ENCODE measurements at places on chromosomes 12 and 14.

GRCh38 chr14:83744891-83745290 lies 1785.1 kb upstream of the FLRT2 start:
- no peak for DNase-seq

- DNase-seq = no peak
Measured at GRCh38 chr12:116603546-116604177, 44.5 kb downstream of the MAP1LC3B2 start.

DNA sequence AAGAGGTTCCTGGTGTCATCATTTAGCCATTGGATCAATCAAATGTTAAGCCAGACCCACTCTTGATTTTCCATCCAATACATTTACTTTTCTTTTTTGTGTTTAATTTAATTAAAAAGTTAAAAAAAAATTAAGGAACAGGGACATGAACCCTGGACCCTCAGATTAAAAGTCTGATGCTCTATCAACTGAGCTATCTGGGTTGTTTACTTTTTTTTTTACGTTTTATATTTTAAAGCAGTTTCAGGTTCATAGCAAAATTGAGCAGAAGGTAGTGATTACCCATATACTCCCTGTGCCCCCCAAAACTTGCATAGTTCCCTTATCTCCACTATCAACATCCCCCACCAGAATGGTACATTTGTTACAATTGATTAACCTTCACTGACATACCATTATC lies 3.0 kb upstream of the ACOT4 start:
- DNase-seq = no peak

GRCh38 chr14:83894568-83894967 lies 1635.4 kb upstream of the FLRT2 start:
- no peak for DNase-seq

- no peak for DNase-seq
Measured at GRCh38 chr14:104145826-104146601, 7.6 kb downstream of the KIF26A start.

DNA sequence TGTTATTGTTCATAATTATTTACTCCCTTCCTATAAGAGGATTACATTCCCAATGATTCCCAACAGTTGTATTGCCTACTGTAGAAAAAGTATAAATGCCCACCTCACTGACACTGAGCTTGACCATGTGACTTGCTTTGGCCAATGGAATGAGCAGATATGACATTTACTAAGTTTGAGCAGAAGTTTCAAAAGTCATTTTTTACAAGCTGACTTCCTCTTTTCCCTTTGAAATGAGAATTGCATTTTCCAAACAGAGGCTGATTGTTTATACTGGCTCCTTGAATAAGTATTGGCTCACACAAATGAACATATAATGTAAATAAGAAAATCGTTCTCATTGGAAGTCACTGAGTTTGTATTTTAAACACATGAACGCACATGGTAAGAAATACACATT lies 116.4 kb upstream of the LRFN5 start:
- no peak for DNase-seq

DNA sequence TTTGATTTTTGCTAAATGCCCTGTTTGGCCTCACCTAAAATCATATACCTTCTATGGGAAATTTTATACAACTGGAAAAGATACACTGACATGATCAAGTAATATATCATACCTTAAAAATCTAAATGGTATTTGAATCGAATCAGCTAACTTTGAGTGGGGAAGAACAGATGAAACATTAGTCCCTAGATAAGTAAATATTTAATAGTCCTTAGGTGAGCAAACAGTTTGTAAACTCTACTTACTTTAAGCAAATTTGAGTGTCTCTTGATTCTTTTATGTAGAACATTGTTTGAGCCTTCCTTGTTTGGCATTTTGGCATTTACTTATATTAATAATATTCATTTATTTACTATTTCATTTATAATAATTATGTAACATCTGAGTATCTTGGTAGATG lies 195.7 kb upstream of the GARIN2 start:
- DNase-seq = no peak

- no peak for DNase-seq
Measured at GRCh38 chr12:3061501-3062215, 15.5 kb upstream of the TSPAN9 start.

- DNase-seq = no peak
Measured at GRCh38 chr12:29146196-29146595, 2.9 kb upstream of the FAR2 start.

DNA sequence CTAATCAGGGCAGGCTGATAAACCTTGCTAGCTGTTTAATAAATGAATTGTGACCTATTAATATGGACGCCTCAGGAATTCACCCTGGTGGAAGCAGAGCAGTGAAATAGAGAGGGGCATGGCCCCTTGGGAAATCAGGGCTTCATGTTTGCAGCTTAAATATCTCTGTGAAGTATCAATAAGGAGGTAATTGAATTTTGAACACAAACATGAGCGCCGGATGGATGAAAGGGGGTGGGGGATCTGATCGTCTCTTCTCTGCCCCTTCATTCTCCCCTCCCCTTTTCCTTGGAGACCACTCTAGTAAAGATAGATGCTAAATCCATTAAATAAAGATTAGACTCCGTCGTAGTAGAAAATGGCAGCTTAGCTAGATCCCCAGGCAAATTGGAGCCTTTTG lies 70.5 kb downstream of the LIN52 start:
- DNase-seq = no peak

DNA sequence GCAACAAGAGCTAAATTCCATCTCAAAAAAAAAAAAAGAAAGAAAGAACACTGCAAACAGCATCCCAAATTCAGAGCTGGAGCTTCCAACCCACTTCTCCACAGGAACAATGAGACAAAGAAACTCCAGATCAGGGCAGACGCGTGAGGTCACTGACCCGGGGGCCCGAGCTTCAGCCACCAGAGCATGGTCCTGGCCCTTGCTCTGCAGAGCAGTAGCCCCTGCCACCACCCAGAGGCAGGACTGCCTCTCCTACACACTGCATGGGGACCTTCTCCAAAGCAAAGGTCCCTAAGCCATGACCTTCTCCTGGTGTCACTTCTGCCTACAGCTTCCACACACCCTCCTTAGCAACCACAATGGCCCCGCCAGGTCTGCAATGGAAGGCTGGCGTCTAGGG lies 53.1 kb downstream of the CCNK start:
- DNase-seq = no peak

- no peak for DNase-seq
Measured at GRCh38 chr12:19885093-19885812, 446.0 kb downstream of the AEBP2 start.

GRCh38 chr12:98674841-98675240 lies 29.8 kb downstream of the APAF1 start:
- no peak for DNase-seq

DNA sequence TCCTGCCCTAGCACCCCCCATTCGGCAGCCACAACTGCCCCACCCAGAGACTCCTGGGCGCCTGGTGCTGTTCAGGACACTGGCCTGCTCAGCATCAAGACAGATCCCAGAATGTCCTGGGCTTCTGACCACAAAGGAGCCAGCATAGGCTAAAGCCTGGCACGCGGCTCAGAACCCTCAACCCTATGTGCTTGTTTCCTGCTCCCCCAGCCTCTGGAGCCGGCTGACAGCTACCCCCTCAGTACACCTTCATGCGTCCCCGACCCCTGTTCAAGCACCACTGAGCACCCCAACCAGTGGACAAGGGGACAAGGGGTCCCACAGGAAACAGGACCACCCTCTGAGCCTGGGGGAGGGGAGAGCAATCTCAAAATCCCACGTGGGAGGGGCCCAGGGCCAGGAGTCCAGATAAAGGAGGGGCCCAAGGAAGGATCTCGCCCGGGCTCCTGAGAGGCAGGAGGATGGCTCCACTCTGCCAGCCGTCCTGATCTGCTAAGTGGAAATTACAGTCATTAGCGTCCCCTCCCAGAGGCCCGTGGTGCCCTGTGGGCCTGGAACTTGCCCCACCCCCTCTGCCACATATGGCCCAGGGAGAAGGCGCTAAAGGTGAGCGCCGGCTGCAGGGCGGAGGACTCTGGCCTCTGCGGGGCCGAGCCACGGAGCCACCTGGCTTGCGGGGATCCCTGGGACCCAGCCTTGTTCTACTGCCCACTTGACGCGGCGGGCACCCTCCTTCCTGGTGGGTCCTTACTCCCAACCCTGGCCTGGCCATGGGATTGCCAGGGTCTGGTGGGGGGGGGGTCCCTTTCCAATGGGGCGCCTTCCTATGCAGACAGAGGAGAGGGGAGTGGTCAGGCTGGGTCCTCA lies 27.2 kb upstream of the GPR132 start:
- DNase-seq = no peak

Measured in stimulated activated CD8-positive, alpha-beta memory T cell treated with anti-CD3 and anti-CD28 coated beads, Interleukin-15, amount 100 ng/mL, for 48 hours (primary cell).